Thoracic aorta (tissue), 2 donors: ENCODE measurements at places on chromosomes 5 and 9.

DNA sequence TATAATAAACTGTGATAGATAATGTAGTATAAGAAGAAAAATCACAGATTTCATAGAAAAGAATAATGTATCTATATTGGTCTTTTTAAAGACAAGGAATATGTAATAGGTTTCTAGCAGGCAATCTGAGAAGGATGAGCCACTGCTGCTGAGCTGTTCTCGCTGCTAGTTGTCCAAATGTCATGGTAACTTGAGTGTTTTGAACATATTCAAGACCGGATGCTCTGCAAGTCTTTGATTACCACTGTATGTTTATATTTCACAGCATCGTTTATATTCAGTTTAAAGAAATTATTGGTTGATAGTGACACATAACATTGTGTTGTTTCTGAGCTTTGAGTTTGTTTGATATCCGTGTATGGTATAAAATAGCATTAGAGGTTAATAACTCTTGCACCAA, 9.6 kb downstream of the C5orf47 start:
- no peak overlapping the region for H3K4me3 ChIP-seq
- H3K27me3 ChIP-seq = no peaks in the 10 kb centered on the region
- H3K27ac ChIP-seq = no peak overlapping the region
- DNase-seq = no peak
- no peaks in the 10 kb centered on the region for H3K4me1 ChIP-seq
- H3K36me3 ChIP-seq = no peaks in the 10 kb centered on the region

GRCh38 chr9:92728831-92729734, 35.5 kb downstream of the BICD2 start:
- H3K4me3 ChIP-seq = no peak overlapping the region
- no peak for DNase-seq
- no peak overlapping the region for H3K27ac ChIP-seq
- H3K4me1 ChIP-seq = no peaks in the 10 kb centered on the region

- H3K4me3 ChIP-seq = no peak overlapping the region
- no peaks in the 10 kb centered on the region for H3K27me3 ChIP-seq
- no peak for DNase-seq
- H3K4me1 ChIP-seq = no peaks in the 10 kb centered on the region
- no peak overlapping the region for H3K27ac ChIP-seq
Observed at GRCh38 chr9:86860006-86860405, 87.3 kb downstream of the GAS1 start.

DNA sequence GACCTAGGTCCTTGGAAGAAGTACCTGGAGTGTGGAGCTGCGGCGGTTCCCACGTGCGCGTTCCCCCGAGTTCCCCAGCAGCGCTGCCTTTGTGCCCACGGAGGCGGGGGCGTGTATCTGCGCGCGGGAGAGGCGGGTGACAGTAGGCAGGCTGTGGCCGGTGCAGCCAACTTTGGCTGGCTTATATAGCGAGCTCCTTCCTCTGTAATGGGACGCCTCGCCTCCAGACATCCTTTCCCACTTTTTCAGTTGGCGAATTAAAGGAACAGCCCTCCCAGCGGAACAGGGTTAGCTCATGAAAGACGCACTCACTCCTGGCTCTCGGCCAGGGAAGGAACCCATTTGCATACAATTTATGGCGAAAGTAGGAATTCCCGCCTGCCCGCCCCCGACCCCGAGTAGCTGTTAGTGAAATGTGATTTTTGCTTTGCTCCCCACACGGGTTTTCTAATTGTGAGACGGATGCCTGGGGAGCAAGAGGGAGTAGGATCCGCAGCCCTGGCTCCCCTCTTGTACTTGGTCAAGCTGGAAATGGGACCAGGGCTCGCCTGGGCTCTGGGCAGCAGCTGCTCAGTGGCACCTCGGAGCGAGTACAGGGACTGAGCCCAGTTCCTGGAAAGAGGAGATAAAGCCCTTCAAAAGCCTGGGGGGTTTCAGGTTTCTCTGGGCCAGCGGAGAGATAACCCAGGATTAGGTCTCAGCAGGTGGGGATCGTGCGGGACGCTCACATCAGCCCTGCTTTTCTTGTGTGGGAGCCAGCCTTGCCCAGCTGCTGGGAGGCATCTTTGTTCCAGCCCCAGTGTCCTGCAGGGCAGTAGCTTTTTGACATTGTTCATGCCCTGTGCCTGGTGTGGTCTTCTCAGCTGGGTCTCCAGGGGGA, at the start of gene TNC:
TNC (minus strand) TSS at position 159 of the 880 bp plus-strand sequence. CDS start 27,139 bp downstream, outside the sequence.
- H3K36me3 ChIP-seq = no peaks in the 10 kb centered on the region
- H3K27me3 ChIP-seq = no peaks in the 10 kb centered on the region
- peak; percentile 43 for DNase-seq
- H3K4me1 ChIP-seq = peaks cover 36% of the 10 kb centered on the region

DNA sequence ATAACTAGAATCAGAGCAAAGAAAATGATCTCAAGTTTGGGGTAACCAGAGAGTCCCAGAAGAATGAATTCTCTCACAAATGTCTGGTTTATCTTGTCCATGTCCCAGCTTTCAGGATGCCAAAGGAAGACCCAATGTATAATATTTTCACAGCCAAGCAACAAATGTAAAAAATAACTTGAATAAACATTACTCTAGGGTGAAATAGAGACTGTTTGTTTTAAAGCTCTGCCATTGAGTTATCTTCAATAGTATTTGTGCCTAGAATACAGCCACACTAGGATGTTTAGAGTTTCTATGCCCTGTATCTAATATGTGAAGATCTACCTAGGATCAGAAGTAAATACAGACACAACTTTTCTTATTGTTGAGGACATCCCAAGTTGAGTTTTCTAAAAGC, at the start of gene OR13C4:
OR13C4 (minus strand) TSS at position 101 of the 400 bp plus-strand sequence; CDS start at position 101, 0 bp downstream.
- no peak within 1 kb of the TSS for H3K27ac ChIP-seq
- H3K36me3 ChIP-seq = no peaks in the 10 kb centered on the region

DNA sequence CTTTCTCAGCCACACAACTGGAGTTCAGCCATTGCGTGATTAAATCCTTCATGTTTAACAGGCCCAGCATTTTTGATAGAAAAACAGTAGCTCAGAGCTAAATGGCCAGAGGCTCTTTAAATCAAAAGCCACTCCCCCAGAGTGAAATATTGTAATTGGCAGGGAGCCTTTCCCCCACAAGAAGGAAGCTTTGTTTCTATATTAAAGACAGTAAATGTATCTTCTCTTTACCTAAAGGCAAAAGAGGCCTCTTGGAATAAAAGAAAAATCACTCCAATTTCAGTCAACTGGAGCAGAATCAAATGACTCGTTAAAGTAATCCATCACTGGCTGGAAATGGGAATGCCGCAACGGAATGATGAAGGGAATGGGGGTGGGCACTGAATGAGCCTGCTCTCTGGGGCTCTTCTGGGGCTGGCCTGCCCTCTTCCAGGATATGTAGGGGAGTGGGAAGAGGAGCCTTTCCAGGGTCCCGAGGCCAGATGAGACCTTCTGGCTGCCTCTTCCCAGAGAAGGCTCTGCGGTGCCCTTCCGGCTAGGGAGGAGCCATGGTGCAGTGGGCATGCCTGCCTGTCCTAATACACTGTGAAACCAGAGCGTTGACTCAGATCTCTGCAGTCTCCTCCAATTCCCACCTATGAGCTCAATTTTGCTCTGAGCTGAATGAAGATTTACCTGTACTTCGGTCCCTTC, 45.2 kb downstream of the ANKDD1B start:
- H3K4me3 ChIP-seq = peak overlapping the region; percentile 87
- peak overlapping the region; percentile 55 for H3K27ac ChIP-seq
- no peak for DNase-seq
- no peaks in the 10 kb centered on the region for H3K27me3 ChIP-seq
- H3K36me3 ChIP-seq = no peaks in the 10 kb centered on the region
- H3K4me1 ChIP-seq = peaks cover 9% of the 10 kb centered on the region

- no peak overlapping the region for H3K4me3 ChIP-seq
- DNase-seq = no peak
- H3K27me3 ChIP-seq = no peaks in the 10 kb centered on the region
- H3K36me3 ChIP-seq = no peaks in the 10 kb centered on the region
Observed at GRCh38 chr9:24381205-24381604, 164.5 kb downstream of the IZUMO3 start.

GRCh38 chr5:13921578-13921977, 22.9 kb downstream of the DNAH5 start:
- H3K4me1 ChIP-seq = no peaks in the 10 kb centered on the region
- no peak for DNase-seq
- H3K27ac ChIP-seq = no peak overlapping the region
- H3K27me3 ChIP-seq = no peaks in the 10 kb centered on the region

GRCh38 chr9:130642926-130643325, 21.5 kb upstream of the PRDM12 start:
- H3K4me1 ChIP-seq = no peaks in the 10 kb centered on the region
- H3K27ac ChIP-seq = no peak overlapping the region
- H3K4me3 ChIP-seq = no peak overlapping the region
- no peak for DNase-seq

- H3K36me3 ChIP-seq = no peaks in the 10 kb centered on the region
- H3K4me3 ChIP-seq = no peak overlapping the region
- H3K27me3 ChIP-seq = no peaks in the 10 kb centered on the region
- DNase-seq = no peak
Observed at GRCh38 chr5:143707806-143708205, 104.2 kb upstream of the HMHB1 start.

DNA sequence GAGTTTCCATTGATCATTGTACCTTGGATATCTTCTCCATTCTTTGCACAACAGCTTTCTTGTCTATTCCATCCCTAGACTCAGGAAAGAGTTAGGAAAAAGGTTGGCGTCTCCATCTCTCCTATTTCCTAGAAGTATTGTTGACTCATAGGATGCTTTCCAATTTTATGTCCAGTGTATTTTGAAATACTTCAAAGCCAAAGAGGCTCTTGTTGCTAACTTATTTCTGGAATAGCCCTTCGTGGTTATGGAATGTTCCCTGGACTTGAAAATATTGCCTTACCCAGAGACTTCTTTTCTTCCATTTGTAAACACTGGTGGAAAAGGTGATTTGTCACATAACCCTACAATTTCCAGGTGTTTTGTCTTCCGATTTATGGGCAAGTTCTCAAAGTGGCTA, 402.3 kb upstream of the ZNF608 start:
- H3K4me1 ChIP-seq = no peaks in the 10 kb centered on the region
- H3K27ac ChIP-seq = no peak overlapping the region
- H3K27me3 ChIP-seq = no peaks in the 10 kb centered on the region

GRCh38 chr9:94952565-94953373, 226.3 kb downstream of the AOPEP start:
- peak overlapping the region; percentile 89 for H3K27ac ChIP-seq
- DNase-seq = no peak
- H3K4me3 ChIP-seq = peak overlapping the region; percentile 51
- H3K36me3 ChIP-seq = no peaks in the 10 kb centered on the region
- H3K4me1 ChIP-seq = peaks cover 68% of the 10 kb centered on the region

- H3K27me3 ChIP-seq = no peaks in the 10 kb centered on the region
- H3K36me3 ChIP-seq = no peaks in the 10 kb centered on the region
- no peak for DNase-seq
- peak overlapping the region; percentile 87 for H3K4me3 ChIP-seq
- peaks cover 3% of the 10 kb centered on the region for H3K4me1 ChIP-seq
Observed at GRCh38 chr9:134640506-134641172, 964 bp upstream of the COL5A1 start.

DNA sequence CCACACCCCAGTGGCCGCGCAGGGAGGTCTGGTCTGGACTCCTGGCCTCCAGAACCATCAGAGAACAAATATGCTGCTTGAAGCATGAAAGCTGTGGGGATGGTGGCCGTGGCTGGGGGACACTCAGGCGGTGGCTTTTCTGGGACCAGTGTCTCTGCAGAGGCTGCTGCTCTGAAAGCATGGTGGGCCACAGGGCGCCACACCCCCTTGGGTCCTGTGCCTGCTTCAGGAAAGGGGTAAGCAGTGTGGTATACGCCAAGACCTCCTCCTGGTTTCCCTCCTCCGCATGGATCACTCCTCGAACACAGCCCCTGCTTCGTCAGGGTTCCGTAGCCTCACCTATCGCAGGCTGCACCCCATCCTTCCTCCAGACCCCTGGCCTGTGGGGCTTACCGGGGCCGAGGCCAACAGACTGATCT, 19.7 kb upstream of the TERT start:
- H3K27me3 ChIP-seq = no peaks in the 10 kb centered on the region
- H3K27ac ChIP-seq = no peak overlapping the region
- DNase-seq = no peak
- H3K4me1 ChIP-seq = peaks cover 8% of the 10 kb centered on the region

DNA sequence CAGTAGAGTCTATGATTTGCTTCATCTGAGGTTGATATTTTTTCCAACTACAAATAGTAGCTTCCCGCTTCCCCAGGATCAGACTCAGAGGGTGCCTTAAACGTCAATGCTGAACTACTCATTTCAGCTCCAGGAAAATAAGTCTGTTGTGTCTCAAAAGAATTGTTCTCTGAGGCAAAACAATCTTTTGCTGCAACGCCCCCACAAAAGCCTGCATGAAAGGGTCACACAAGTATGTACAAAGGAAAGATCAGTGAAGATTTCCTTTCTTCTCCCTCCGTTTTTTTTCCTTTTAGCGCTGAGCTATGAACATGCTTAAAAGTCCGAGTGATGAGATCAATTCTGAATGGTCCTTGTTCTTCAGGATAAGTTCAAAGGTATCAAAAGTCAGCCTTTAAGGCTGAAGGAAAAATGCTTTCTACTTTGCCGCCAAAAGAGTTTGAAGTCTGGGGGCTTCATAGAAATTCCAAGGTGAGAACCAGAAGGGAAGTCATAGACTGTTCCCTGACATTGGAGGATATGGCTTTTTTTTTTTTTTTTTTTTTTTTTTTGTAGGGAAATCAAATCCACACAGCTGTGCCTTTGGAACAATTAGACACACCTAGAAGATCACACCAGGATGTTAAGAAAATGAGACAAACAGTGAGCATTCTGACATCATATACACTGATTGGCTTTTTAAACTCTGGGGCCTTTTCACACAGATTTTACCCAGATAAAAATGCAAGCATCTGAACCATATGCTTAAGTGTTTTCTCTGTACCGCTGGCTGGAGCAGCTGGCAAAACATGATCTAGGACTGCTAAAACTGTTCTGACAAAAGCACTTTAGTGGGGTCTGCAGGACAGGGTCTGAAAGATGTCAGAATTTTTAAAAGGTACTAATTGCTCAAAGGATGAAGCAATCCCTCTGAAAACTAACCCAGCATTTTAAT, 329.3 kb downstream of the ENC1 start:
- H3K27me3 ChIP-seq = no peaks in the 10 kb centered on the region
- no peak overlapping the region for H3K27ac ChIP-seq
- H3K36me3 ChIP-seq = no peaks in the 10 kb centered on the region
- DNase-seq = no peak
- H3K4me3 ChIP-seq = no peak overlapping the region
- peaks cover 9% of the 10 kb centered on the region for H3K4me1 ChIP-seq

DNA sequence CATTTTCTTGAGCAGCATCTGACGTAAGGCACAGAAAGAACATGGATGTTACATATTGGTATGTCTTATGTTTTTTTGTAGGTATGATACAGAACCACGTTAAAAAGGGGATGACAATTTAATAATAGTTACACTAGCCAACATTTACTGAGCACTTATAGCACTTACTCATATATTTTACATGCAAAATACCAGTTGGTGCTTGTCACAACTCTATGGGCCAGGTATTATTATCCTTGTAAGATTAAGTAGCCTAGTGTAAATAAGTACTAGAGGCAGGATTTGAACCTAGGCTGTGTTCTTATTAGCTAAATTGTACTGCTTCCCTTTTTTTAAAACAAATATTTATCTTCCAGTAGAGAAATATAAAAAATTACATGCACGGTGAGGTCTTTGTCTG, 83.5 kb downstream of the RANBP17 start:
- H3K27ac ChIP-seq = no peak overlapping the region
- H3K27me3 ChIP-seq = no peaks in the 10 kb centered on the region
- DNase-seq = no peak
- H3K4me3 ChIP-seq = no peak overlapping the region
- H3K4me1 ChIP-seq = no peaks in the 10 kb centered on the region
